ENCODE measurements at places on chromosomes 5 and 9. TPM values are rescaled to one million over a fixed set of nuclear protein-coding genes. Genes with fewer than 3 reads are reported as not detected.
A peak's percentile ranks its signal among the peaks of the same experiment; 100 is the strongest.

DNA sequence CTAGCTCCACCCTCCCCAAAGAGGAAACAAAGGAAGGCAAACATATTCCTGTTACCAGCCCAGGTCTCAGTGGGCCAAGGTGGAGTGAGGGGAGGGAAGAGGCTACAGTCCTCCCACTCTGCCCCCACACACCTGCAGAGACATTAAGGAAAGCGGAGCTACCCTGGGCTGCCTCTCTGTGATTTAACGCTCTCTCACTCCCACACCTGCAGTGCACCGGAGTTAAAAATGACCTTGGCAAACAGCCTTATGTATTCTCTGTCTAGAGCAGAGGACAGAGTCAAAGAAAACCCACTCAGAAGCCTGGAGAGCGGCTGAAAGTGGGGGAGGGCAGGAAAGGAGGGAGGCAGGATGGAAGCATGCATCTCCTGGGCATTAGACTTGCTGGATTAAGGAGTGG lies 32.7 kb downstream of the KCNIP1 start:
- DNase-seq, result no peak

DNA sequence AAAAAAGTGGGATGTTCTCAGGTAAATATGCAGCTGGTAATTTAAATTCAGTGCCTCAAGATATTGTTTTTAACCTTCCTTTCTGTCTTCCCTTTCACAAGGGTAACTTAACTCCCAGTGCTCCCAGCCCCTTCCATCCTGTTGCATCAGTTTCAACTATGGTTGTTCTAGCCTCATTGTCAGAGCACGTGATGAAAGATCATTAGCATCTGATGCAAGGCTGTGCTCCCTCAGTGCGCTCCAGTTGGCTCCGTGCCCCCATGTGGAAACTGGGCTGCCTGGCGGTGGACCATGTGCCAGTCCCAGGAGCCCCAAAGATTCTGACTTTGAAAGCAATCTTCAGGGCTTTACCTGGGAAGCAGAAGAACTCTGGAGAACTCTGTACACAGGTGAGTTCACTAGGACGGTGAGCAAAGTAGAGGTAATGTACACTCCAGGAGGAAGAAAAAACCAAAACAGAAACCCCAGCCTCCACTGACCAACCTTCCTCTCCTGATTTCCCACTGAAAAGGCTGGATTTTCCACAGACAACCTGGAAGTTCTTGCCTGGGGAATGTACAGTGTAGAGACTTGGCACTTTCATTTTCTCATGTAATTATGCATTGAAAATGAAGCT lies 96.9 kb downstream of the SLC1A3 start:
- no peak for DNase-seq

DNA sequence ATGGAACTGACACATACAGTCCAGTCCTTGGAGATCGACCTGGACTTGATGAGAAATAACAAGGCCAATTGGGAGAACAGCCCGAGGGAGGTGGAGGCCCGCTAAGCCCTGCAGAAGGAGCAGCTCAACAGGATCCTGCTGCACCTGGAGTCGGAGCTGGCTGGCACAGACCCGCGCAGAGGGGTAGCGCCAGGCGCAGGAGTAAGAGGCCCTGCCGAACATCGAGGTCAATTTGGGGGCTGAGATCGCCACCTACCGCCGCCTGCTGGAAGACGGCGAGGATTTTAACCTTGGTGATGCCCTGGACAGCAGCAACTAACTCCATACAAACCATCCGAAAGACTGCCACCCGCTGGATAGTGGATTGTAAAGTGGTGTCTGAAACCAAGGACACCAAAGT lies 1610.1 kb upstream of the ACO1 start:
- DNase-seq, result no peak

DNA sequence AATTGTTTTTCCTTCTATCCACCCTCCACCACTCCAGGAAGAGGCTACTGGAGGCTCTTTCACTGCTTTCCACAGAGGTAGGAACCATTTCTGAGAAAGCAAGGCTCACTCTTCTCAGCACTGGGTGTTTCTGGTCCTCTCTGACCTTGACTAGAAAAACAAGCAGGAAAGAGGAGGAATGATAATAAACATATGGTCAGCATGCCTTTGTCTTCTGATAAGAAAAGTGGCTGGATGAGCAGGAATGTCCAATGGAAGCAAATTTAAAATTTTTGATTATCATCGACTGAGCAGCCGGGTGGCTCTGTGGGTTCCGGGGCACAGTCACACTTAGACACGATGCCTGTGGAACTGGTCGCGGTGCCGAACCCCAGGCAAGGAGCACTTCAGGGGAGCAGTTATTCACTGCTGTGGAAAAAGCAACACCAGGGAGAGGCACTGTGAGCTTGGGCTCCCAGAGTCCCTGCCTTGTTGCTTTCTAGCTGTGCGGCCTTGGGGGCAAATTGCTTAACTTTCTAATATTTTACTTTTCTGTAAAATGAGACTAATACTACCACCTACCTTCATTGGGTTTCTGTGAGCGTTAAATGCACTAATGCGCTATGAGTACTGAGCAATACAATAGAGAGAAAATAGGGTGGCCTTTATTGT lies 157.0 kb upstream of the LHFPL2 start:
- no peak for DNase-seq

- no peak for DNase-seq
Observed at GRCh38 chr9:73200694-73201452, 49.2 kb downstream of the ANXA1 start.

- no peak for DNase-seq
Observed at GRCh38 chr9:37325778-37326177, 96.7 kb upstream of the GRHPR start.

Gene SKP2
- 19.8 TPM for total RNA-seq

DNA sequence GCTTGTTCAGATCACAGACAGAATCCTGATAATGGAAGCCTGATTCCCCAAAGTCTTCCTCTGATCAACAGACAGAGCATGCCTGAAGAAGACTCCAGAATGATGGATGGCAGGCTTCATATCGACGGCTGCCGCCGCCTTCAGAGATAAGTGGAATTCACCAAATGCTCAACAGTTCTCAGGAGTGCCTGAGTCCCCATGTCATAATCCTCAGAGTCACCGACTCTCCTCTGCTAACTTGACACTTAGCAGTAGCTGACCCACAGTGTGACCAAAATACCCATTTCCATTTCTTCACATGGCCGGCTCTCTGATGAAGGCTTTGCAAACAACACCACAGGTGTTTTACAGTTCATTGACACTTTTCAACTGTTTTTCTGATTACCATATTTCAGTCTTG lies 58.7 kb downstream of the PRDM6 start:
- no peak for DNase-seq

Gene TRIM36
- 98.4 TPM for total RNA-seq

DNA sequence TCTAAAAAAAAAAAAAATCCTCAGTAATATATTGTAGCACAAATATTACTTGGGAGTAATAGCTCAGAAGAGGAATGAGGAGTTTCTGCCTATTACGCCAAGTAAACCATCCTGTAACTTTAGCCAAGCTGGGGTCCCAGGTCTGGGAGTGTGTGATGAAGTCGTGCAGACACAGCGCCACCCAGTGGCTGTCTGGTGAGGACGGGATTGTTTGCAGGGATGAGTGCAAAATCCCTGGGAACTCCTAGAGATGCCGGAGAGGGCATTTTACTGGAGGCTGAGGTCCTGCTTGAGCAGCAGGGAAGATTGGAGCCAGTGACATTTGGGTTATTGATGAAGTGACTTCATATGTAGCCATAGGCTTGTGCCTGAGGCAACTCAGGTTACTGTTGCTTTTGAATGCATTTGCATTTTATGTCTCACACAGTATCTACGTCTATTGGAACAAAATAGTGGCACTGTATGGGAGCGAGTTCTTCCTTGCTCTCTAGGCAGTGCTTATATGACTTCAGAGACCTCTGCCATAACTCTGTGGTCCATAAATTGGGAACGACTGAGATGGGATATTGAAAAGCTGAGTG lies 72.8 kb downstream of the PSAT1 start:
- DNase-seq, result peak; percentile 24

Gene TLN1
- total RNA-seq, result 17.8 TPM

GRCh38 chr5:23820765-23821471 lies 313.5 kb downstream of the PRDM9 start:
- DNase-seq, result no peak

GRCh38 chr5:112161392-112161748 lies 257.7 kb downstream of the EPB41L4A start:
- DNase-seq, result no peak

DNA sequence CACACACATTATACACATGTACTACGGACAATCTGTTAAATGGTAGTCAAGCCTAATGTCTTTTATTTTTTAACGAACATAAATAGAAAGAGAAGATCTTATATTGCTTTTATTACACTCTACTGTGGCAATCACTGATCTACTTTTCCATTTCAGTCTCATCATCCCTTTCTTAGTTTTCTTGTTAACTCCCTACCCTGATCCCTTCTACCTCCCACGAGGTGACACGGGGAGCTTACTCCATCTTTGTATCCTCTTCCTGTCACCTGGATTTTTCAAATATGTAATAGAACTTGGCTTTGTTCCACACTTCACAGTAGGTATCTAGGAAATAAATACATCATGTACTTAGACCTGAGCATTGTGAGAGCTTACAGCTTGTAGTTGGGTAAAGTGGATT lies 211.0 kb downstream of the PIK3R1 start:
- no peak for DNase-seq

DNA sequence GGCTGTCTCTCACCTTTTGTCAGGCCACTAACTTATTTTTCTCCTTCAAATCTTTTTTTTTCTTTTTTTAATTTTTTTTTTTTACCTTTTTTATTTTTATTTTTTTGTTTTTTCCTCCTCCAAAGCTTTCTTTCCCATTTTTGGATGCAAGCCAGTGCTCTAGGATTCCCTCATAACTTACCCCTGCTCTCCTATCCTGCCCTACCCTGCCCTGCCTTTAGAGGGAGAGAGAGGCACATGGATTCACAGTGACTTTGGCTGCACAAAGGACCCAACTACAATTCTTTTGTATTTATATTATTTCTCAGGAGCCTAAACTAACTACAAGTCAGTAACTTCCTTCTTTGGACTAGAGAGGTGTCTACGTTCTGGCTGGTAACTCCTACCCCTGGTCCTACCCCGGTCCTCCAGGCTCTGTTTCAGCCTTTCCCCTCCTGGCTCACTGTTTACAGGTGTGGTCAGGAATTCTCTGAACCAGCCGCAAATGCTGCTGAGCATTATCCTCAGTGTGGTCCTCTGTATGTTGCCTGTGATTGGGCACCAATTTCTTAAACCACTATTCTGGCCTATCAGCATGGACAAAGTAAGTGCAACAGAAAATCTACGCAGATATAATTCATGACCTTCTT lies 8.4 kb upstream of the RUSC2 start:
- no peak for DNase-seq

Gene IL3
- total RNA-seq, result not detected

- no peak for DNase-seq
Observed at GRCh38 chr9:34571481-34571810, 18.1 kb downstream of the CNTFR start.

DNA sequence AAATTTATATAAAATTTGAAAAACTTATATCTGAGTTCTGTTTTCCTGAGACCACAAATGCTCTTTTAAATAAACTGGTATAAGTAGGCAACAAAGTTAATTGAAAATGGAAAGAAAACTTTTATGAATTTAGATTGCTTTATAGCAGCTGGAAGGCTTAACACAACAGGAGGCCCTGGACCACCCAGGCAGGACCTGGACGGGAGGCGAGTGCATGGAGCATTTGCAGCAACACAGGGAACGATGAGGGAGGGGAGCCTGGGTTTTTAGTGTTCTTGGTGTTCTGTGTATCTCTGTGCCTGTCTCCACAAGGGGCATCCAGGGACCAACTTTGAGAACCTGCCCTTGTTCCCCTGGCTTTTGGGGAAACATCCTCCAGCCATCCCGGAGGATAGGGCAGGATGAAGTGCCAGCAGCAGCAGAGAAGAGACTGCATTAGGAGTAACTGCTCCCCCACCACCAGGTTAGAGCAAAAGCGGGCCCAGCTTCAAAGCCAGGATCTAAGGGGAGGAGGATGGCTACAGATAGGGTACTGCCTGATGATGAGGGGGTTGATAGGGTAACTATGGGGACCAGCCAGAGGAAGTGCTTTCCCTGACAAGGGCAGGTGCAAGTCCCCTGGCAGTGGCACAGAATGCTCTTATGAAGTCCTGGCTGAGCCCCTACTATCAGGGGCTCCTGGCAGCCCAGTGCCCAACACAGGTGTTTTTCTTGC lies 6.7 kb upstream of the SPATA31E1 start:
- no peak for DNase-seq

GRCh38 chr5:171659896-171660295 lies 125.7 kb upstream of the SMIM23 start:
- no peak for DNase-seq

DNA sequence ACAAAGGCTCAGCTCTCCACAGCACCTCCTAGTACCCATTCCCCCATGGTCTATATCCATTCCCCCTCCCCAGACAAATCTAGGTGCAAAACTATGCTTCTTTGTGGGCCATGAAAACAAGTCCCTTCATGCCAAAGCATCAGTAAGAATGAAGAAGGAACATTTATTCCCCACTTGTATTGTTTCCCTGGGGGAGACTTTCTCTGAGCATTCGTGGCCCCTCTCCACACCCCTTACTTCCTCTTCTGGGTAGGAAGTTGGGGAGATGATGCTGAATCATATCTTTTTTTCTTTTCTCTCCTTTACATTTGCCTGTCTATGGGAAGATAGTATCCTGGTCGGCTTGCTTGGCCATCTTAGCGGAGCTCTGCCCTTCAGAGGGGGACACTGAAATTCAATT lies 246.8 kb downstream of the NSG2 start:
- no peak for DNase-seq

Gene PCDHB3
- 10.3 TPM for total RNA-seq

DNA sequence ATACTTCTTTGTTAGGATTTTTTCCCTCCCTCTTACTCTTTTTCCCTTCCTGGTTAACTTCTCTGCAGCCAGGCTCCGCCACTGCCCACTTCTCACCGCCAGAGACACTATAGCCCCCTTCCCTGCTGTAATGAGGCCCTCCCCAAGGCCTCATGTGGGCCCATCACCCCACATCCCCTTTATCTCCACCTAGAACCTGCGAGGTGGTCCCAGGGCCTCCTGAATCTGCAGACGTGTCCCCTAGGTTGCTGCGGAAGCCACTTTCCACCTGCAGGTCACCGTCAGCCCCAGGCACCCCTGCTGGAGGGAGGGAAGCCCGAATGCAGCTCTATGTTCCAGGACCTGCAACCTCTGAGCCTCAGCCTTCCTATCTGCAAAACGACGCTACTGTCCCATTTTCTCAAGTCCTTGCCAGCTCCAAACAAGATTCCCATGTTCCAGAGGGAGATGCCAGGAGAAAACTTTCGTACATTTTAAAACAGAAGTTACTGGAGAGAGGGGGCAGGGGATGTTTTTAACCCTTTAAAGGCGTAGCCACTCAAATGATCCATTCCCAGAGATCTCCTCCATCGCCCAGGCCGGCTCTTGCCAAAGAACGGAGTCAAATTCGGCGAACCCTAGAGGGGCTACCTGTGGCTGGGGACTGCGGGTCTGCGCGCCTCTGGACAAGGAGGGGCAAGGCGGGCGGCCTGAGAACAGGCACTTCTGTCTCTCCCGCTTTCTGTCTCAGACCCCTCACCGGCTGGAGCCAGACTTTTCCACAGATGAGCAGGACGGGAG lies 929 bp downstream of the SH3PXD2B start:
- no peak for DNase-seq

Gene ICE1
- 57.6 TPM for total RNA-seq

Gene SPACA9
- 2.8 TPM for total RNA-seq

- DNase-seq, result peak; percentile 80
Observed at GRCh38 chr9:137034709-137035506, 3.0 kb upstream of the FUT7 start.

Gene C9
- total RNA-seq, result not detected

GRCh38 chr5:43658509-43658908 lies 55.5 kb downstream of the NNT start:
- no peak for DNase-seq

- no peak for DNase-seq
Observed at GRCh38 chr5:56908942-56909293, 478 bp upstream of the SETD9 start.

Gene ACTBL2
- total RNA-seq, result not detected

GRCh38 chr9:27168951-27169350 lies 59.9 kb downstream of the TEK start:
- DNase-seq, result no peak
